Stimulated activated CD4-positive, alpha-beta T cell treated with anti-CD3 and anti-CD28 coated beads, Interleukin-4, amount 100 ng/mL, for 48 hours (primary cell): ENCODE measurements at places on chromosomes 3 and 15.

DNA sequence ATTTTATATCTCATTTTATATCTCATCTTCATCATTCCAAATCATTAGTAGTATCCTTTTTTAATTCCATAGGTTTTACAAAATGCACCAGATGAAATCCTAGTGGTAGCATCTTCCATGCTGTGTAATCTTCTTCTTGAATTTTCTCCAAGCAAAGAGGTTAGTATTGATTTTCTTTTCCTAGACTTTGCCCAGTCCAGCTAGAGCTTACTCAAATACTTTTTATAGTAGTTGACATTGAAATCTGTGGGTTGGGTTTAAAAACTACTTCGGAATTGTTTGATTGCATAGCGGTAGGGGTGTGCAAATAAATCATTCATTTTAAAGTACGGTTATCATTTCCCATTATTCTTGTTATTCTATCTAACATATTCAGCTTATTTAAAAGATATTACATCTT lies 62.6 kb downstream of the NME9 start:
- no peak for DNase-seq

DNA sequence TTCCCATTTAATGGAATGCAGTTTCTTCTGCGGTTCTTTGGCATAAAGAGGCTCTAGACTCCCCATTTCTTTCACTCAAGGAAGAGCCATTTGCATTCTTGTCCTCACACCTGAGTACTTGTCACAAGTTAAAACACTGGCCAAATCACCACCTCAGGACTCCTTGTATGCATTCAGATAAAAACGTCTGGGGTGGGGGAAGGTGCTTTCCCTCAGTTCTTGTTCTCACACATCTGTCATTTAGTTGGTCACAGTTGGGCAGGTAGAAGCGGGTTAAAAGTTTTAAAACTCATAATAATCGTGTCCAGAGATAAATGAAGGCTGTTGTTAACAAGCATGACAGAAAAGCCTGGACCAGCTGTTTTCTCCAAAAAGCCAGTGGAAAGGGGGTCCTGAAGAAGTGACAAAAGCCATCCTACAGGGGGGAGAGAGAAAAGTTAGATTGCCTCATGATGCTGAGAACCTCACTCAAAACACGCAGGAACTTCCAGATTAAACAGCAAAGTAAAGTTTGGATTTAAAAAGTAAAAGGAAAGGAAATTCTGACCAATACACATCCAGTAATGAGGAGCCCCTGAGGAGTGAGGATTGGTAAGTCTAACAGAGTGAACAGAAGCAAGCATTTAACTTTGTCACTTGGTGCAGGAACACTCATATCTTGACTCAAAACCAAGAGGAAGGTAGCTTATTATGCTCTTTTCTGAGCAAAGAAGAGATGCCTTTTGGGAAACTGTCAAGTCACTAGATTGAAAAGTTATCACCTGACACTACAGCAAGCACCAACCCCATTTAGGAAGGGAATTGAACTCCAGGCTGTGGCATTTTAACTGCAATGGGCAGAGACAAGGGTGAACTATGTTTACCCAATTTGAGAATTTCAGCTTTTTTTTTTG lies 2.8 kb downstream of the BCL2L10 start:
- DNase-seq: no peak

GRCh38 chr3:53293867-53294266 lies 38.0 kb upstream of the TKT start:
- DNase-seq: no peak

GRCh38 chr15:32991619-32992111 lies 202.8 kb downstream of the FMN1 start:
- DNase-seq: no peak

GRCh38 chr3:106126067-106126845 lies 257.4 kb upstream of the CBLB start:
- DNase-seq: no peak
